ENCODE measurements at places on chromosomes 5 and 9.

- no peak for DNase-seq
These were observed 2.6 kb upstream of the GAPVD1 start for GRCh38 chr9:125258832-125259534.

DNA sequence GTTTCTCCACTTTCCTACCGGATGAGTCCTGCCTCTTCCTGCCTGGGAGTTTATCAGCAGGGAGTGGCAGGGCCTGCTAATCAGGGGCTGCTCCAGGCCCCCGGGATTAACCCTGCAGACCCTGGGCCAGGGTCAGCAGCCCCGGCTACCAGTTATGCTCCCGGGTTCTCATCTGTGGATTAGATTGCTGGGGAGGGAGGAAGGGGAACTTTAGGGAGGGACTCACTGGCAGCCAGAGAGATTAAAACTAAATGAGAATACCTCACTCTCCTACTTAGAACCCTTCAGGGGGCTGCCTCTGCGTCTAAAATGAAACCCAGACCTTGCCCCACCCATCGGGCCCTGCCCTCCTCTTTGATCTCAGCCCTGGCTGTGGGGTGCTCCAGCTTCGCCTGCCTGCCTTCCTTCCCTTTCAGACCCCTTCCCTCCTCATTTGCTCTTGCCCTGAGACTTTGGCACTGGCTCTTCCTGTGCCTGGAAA lies 130.5 kb upstream of the HAND1 start:
- DNase-seq = no peak

DNA sequence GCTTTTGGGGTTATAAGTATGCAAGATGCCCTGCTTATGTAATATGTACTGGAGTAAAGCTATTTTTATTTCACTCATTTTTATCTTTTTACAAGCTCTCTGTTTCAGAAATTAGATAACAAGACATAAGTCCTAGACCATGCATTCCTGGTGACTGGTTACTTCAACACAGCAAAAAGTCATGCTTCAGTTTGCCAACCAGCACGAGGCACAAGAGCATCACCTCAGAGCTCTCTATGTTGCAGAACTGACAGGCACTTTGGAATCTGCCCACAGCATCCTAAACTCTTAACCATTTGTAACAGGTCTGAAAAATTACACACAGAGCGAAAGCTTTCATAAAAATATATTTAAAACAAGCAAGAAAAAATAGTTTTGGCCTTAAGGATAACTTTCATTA lies 112.8 kb downstream of the MARCHF11 start:
- no peak for DNase-seq

GRCh38 chr9:134333234-134333873 lies 7.1 kb downstream of the RXRA start:
- DNase-seq = no peak

- DNase-seq = peak; percentile 33
These were observed 20.8 kb downstream of the DCANP1 start for GRCh38 chr5:135426102-135427082.

DNA sequence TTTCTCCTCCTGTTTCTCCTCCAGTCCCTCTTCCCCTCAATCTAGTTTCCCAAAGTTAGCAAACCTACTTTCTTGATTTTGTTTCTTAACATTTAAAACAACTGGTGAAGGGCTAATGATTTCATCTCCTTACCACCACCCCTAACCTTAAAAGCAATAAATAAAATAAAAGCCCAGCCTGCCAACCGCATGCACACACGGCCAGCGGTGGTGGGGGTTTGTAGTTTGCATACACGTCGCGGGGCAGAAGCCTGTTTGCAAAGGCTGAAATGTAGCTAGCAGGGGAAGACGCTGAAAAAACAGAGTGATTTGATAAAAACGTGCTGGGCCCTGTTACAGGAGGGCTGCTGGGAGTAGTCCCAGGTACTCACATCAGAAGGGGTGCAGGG lies 1.9 kb upstream of the DMRT2 start:
- DNase-seq = no peak

GRCh38 chr9:94213511-94214124 lies 45.5 kb upstream of the ZNF169 start:
- peak; percentile 51 for DNase-seq

- DNase-seq = no peak
These were observed 172.6 kb upstream of the TUSC1 start for GRCh38 chr9:25850803-25851202.

DNA sequence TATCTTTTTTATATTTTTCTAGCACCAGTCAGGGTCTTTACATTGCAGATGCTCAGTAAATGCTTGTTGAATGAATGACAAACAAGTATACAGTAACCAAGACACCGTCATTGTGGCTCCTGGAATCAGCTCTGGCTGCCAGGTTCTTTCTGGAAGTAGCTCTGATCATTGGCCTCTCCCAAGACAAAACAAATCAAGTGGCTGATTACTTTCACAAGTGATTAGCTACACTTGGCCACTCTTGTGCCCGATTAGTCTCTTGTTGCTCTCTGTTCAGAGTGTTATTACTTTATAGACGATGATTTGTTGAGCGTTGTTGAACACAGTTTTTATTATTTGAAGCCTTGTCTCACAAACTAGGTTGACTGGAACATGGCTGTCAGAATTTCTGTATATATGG lies 119.6 kb upstream of the TLX3 start:
- DNase-seq = no peak

- no peak for DNase-seq
These were observed 148.2 kb downstream of the COX7C start for GRCh38 chr5:86765778-86766502.

GRCh38 chr5:180988592-180988991 lies at the start of gene BTNL3:
Gene BTNL3 (plus strand): TSS chr5:180988846. CDS start chr5:180989029, 183 bp downstream.
- DNase-seq = no peak

DNA sequence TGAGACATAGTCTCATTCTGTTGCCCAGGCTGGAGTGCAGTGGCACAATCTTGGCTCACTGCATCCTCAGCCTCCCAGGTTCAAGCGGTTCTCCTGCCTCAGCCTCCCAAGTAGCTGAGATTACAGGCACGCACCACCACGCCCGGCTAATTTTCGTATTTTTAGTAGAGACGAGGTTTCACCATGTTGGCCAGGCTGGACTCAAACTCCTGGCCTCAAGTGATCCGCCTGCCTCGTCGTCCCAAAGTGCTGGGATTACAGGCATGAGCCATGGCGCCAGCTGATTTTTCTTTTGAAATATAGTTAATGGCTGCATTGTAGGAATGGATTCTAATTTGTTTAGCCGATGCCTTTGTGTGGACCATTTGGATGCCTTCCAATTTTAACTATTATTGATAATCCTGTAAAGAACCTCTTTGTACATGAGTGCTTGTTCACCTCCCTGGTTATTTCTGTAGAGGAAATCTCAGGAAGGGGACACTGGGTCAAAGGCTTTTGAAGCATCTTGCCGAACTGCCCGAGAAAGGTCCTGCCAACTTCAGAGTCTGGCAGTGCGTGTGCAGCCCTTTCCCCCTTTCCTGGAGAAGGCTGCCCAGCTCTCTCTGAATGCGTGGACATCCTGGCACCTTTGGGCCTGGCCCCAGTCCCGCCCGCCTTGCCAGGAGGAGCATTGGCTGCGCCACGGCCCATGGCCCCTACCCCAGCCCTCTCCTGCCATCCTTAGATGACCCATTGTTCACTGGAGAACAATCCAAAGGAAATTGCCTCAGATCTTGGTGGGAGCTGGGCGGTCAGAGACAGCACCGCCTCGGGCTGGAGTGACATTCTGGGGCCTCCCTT lies 8.9 kb upstream of the NUP214 start:
- no peak for DNase-seq

DNA sequence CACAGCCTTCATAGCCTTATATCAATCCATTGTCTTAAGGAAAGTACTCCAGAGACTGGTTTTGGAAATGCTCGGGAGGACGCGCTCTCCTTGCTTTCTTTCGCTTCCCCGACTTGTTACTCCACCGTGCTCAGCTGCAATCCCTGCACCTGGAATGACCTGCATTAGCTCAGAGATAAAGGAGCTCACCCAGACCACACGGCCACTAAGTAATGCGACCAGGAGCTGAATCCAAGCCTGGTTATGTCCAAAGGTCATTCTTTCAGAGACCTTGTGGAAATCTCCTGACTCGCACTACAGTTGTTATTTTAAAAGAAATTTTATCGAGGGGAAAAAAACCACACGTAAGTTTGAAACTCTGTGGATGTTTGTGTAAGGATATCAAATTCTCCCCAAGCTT lies 135.3 kb upstream of the DPYSL3 start:
- no peak for DNase-seq

All from stromal cell of bone marrow (primary cell).